ENCODE measurements at places on chromosomes 5 and 9.
A peak's percentile ranks its signal among the peaks of the same experiment; 100 is the strongest.

- DNase-seq: no peak
Measured at GRCh38 chr9:108549184-108549583, 306.6 kb downstream of the ACTL7B start.

GRCh38 chr5:28281351-28281750 is 1243.0 kb upstream of the CDH9 start:
- no peak for DNase-seq

- no peak for DNase-seq
Measured at GRCh38 chr5:65819905-65820240, 97.9 kb downstream of the NLN start.

DNA sequence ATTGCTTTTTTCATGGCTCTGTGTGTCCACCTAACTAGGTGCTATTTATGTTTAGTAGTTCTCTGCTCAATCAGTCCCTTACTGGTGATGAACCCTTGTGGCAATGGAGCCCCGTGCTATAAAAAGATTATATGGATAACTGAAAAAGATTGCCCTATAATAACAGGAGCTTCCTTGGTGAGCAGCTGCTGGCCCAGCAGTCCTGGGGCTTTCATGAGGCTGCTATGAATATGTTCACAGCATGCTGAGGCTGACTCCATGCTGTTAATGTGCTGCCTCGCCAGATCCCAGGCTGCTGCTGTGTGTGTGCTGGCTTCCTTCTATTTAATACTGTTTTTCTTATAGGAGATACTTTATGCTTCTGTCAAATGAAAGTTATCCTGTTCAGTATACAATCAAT is 357.5 kb downstream of the TAF11L14 start:
- DNase-seq: no peak

GRCh38 chr9:122016309-122016708 is 76.8 kb downstream of the TTLL11 start:
- DNase-seq: no peak

GRCh38 chr5:159439002-159439401 is 108.7 kb upstream of the IL12B start:
- DNase-seq: no peak

DNA sequence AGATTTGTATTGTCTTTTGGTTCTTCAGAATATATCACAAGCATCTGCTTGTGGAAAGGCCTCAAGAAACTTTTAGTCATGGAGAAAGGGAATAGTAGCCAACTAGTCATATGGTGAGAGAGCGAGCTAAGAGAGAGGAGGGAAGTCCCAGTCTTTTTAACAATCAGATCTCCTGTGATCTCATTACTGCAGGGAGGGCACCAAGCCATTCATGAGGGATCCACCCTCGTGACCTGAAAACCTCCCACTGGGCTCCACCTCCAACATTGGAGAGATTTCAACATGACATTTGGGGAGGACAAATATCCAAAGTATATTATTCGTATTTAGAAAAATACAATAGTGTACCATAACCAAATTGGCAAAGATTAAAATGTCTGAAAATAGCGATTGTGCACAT is 99.0 kb downstream of the GABRA1 start:
- no peak for DNase-seq

GRCh38 chr9:133694686-133695085 is 43.5 kb downstream of the SARDH start:
- DNase-seq: no peak

GRCh38 chr9:69822116-69822750 is 1.6 kb downstream of the CFAP95 start:
- no peak for DNase-seq

- no peak for DNase-seq
Measured at GRCh38 chr5:65125591-65126541, 355.9 kb downstream of the ADAMTS6 start.

DNA sequence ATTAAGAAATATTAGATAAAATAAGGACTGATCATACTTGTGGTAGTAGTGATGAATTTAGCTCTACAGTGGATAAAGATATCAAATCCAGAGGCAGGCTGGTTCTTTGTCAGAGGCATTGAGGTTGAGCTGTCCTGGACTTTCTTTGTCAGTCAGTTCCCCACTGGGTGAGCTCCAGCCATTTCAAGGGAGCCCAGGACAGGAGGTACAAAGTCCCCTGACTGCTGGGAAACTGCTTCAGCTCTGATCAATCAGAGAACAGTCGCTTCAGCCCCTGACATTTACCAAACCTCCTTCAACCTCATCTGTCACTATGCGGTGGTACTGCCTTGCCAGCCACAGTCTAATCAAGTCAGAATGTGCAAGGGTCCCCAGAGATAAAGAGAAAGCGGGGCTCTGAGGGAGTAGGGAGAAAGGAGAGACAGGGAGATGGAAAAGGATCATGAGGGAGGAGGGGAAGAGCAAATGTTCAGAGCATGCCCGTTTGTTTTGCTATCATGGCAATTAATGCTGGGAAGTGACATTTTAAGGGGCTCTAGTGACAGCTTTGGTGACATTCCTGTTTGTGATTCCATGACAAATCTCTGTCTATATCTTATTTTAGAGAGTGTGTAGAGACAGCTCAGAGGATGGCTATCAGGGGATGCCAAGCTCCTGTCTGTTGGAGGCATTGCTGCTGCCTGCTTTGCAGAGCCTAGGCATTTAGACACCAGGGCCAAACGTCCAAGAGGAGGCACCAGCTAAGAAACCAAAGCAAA is 223.2 kb downstream of the ASTN2 start:
- DNase-seq: no peak

- no peak for DNase-seq
Measured at GRCh38 chr9:4829969-4830368, 37.2 kb downstream of the RCL1 start.

- no peak for DNase-seq
Measured at GRCh38 chr9:106758911-106759310, 104.1 kb upstream of the ZNF462 start.

GRCh38 chr5:151023047-151023615 is 2.7 kb downstream of the GPX3 start:
- no peak for DNase-seq

GRCh38 chr9:124008303-124008693 is 3.3 kb upstream of the LHX2 start:
- DNase-seq: no peak

- no peak for DNase-seq
Measured at GRCh38 chr9:112076814-112077213, 98.3 kb downstream of the SUSD1 start.

DNA sequence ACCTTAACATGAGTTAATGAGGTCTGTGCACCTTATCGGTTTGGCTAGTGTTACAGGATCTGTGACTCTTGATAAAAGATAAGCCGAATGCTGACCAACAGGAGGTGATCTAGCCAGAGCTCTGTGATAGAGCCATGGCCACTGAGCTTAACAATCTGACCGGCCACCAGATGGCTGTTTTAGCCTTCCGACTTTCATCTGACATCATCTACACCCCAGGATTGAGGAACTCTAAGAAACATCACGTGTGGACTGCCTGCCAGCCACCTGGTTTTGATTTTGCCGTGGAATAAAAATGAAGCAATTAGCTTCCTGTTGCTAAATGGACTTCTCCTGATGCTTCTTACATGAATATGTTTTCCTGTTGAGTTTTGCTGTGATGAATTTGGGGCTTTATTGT is 281.3 kb downstream of the CEMIP2 start:
- DNase-seq: peak; percentile 35

DNA sequence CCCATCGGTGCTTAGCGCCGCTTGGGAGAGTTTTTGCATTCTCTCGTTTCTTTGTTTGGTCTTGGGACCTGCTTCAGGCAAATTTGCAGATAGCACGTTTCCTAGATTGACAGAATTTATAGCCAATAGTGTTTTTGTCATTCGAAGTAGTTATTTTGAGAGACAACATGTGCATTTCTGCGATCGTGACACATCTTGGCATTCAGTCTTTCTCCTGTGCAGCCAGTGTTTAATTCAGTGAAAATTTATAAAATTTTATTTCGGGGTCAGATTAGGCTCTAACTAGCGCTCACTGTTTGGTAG is 830 bp downstream of the PRRC1 start:
- DNase-seq: peak; percentile 6

- DNase-seq: no peak
Measured at GRCh38 chr5:134873494-134873893, 677 bp upstream of the TXNDC15 start.

DNA sequence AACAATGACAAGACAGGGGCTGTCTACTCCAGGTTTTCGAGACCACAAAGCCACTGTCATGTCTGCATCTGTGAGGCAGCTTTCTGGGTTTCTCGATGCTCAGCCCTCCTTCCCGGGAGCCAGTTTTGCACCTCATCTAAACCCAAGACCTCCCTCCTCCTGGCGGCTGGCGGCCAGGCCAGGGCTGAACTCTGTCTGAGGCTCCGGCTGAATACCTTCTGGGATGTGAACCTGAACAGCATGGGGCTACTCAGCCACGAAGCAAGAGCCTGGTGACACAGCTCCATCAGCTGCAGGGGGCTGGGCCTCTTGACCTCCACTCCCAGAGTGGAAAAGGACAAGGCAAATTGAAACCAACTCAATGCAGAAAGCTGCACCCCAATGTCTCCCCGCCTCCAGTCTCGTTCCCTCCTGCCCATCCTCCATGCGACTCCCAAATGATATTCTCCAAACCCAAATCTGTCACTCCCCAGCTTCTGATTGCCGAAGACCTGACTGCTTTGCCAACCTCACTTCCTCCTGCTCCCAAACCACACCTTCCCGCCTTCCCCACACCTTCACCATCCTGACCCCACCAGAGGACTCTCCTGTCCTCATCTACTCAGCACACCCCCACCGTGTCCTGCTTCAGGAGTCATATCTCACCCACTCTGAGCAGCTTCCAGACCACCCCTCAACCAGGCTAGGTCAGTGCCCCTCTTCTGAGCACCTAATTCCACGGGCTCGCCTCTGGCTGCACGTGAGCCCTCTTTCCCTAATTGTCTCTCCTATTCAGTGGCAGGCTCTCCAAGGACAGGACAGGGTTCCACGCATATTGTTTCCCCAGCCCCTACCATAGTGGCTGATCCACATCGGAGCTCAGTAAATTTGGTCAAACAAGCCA is 4.5 kb downstream of the ANKS6 start:
- no peak for DNase-seq

DNA sequence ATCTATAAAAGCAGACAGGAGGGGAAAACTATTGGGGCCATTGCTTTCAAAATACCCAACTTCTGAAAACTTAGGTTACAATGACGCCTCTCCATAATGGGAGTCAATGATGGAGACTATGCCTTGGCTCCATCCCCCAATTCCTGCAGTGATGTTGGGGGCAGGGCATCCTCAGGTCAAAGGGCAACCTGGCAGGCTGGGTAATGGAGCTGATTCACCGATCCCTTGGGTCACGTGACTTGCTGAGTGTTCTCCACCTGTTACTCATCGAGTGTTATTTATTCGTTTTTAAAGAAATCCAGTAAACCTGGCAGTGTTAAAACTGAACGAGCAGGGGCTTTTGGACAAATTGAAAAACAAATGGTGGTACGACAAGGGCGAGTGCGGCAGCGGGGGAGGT is 244.4 kb downstream of the FAM114A2 start:
- DNase-seq: no peak

DNA sequence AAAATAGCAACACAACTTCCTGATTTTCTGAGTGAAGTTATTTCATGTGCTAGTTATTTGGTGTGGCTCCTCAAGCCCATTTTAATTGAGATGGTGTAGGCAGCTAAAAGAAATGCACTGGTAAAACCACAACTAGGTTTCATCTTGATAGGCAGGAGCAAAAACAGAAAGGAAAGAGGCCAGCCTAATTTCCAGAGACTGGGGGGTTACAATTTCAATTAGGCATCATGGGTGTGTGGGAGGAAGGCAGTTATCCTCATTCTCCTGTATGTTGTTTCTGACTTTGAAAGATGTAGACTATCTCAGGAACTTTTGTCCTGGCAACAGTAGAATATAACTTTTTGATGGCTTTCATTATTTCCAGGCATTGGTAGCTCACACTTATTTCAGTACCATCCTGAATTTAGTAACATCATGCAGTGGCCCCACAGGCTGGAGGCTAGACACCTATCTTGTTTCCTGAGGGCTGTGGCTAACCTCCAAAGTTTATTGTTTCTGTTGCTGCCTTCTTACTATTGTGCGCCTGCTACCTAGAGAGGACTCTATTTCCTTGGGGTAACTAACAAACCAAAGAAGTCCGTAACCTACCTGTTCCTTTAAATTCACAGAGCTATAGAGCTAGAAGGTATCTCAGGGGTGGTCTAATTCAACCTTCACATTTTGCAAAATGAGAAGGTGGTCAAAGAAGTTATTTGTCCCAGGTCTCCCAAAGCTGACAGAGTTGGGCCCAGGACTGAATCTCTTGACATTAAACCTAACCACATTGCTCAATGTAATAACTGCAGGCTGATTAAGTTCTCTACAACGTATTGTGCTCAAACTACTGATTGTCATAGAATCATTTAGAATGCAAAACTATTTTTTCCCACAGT is 42.4 kb downstream of the FYB1 start:
- no peak for DNase-seq

GRCh38 chr5:149128023-149128875 is 13.0 kb upstream of the ABLIM3 start:
- DNase-seq: no peak

- no peak for DNase-seq
Measured at GRCh38 chr5:95759005-95759404, 27.9 kb downstream of the RHOBTB3 start.

GRCh38 chr9:3285365-3286161 is 240.2 kb downstream of the RFX3 start:
- no peak for DNase-seq

GRCh38 chr9:30622561-30622960 is 1761.9 kb upstream of the ACO1 start:
- DNase-seq: no peak

DNA sequence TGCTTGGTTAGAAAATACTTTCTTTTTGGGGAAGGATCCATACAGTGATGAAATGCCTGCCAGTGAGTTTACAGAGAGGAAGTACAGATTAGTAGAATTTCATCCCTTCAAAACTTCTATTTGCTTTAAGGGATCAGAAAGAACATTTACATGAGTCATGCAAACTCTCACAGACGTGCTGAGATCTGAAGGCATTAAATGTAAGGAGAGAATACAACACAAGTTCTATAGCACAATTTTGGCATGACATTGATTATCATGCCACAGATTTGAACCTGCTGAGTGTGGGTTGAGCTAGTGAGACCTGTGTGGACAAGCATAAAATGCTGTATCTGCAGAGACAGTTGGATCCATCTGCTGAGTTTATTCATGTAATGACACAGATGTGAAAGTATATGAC is 613.6 kb upstream of the SEMA6A start:
- no peak for DNase-seq

- no peak for DNase-seq
Measured at GRCh38 chr9:126554292-126554691, 59.4 kb upstream of the LMX1B start.

DNA sequence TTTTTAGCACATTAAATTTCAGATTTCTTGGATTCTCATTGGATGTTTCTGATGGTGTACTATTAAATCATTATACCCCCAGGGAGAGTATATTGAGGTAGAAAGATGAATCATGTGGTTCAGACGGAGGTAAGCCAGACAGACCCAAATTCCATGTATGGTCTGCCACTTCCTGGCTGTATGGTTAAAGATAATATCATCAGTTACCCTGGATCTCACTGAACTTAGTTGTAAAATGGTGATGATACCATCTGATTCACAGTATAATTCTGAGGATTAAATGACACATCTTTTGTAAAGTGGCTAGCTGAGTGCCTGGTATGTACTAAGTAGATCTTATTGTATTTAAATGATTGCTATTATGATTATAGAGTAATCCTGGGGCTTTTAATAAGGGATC is 9.3 kb downstream of the SLC27A6 start:
- no peak for DNase-seq

- no peak for DNase-seq
Measured at GRCh38 chr5:33400675-33401074, 40.1 kb upstream of the TARS1 start.

Measured in HFF-Myc (cell line).